Stimulated activated naive CD8-positive, alpha-beta T cell treated with anti-CD3 and anti-CD28 coated beads, Interleukin-15, amount 100 ng/mL, for 72 hours (primary cell): ENCODE measurements at places on chromosomes 16 and 17.
A peak's percentile ranks its signal among the peaks of the same experiment; 100 is the strongest.

- peak; percentile 39 for DNase-seq
Measured at GRCh38 chr17:74780443-74781238, 4.5 kb upstream of the NAT9 start.

GRCh38 chr17:6043405-6043804 is 26.8 kb upstream of the WSCD1 start:
- DNase-seq = no peak

DNA sequence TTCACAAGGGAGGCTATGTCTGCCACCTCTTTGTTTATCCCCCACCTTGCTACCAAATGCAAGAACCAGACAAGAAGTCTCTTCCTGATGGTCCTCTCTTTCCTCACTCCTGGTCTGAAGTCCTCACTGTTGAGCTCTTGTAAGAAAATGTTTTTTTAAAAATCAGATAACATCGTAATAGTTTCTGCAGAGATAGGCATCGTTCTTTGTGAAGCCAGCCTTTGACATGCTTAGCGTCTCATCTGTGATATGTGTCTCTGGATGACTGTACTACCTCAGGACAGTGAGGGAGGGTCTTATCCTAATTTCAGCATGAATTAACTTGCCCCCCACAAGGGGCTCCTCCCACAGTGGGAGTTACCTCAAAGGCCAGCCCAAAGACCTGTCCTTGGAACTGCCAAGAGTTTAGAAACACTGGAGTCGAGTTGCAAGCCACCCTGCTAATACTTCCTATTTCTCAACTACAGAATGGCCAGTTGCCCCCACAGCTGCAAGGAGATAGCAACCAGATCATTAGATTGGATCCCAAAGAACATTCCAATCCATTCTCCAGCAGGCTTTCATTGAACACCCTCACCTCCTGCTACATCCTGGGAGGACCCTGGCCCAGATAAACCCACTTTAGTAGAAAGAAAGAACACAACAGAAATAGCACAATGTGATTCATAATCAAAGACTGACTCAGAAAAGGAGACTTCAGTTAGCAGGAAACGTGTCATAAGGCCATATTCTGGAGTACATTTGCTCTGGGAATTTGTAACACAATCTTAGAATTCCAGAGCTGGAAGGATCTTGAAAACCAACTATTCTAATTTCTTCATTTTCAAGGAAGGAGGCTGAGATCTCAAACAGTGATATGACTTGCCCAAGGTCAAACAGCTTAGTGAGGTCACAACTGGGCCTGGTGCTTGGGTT is 151.0 kb downstream of the IRX3 start:
- DNase-seq = no peak

GRCh38 chr16:64919141-64919540 is 202.7 kb downstream of the CDH11 start:
- no peak for DNase-seq

DNA sequence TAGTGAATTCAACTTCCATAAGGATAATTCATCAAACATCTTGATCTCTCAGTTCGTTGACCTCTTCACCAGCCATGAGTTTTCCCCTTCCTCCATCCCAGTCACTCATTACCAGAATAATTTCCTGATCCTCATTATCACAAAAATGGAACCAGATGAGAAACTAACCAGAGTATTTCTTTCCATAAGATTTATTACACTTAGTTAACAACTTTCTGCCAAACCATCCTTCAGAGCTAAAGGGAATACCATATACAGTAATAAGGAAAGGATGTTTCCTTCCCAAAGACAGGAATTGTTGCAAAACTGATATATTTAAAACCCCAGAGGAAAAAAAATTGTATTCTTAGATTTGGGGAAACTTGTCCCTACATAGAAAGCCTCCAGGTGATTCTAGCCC is 8.6 kb downstream of the KRTAP29-1 start:
- no peak for DNase-seq

GRCh38 chr16:68250951-68251350 is 5.8 kb downstream of the PLA2G15 start:
- no peak for DNase-seq

- DNase-seq = peak; percentile 36
Measured at GRCh38 chr16:20901436-20902112, 1.0 kb downstream of the LYRM1 start.

- DNase-seq = no peak
Measured at GRCh38 chr16:78553268-78554039, 454.0 kb downstream of the WWOX start.

DNA sequence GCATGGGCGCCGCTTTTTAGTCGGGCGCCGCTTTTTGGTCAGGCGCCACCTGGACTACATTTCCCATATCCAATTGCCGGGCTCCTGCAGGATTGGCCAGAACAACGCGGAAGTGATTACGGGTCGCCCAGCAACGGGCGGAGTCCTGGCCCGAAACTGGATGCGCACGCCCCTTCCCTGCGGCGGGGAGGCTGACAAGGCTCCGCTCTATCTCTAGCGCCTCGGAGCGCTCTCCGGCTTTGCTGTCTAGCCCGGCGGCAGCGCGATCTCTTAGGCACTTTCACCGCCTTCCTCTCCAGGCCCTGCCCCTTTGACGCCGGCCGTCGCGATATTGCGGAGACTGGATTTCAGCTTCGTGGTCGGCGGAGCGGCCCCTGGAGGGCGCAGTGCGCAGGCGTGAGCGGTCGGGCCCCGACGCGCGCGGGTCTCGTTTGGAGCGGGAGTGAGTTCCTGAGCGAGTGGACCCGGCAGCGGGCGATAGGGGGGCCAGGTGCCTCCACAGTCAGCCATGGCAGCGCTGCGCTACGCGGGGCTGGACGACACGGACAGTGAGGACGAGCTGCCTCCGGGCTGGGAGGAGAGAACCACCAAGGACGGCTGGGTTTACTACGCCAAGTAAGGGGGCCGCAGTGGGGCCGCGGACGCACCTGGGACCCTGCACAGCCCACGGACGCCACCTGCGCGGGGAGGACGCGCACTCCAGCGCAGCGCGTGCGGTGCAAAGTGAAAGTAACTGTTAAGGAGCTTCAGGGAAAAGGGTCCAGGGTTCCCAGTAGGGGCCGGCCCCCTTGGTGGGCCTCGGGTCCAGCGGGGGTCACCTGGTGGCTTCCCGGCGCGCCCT is at the start of gene WWOX:
Gene WWOX (plus strand): TSS at position 384 of the 841 bp plus-strand sequence.
- DNase-seq = peak; percentile 98

- no peak for DNase-seq
Measured at GRCh38 chr17:74117087-74117698, 86.3 kb upstream of the RPL38 start.

DNA sequence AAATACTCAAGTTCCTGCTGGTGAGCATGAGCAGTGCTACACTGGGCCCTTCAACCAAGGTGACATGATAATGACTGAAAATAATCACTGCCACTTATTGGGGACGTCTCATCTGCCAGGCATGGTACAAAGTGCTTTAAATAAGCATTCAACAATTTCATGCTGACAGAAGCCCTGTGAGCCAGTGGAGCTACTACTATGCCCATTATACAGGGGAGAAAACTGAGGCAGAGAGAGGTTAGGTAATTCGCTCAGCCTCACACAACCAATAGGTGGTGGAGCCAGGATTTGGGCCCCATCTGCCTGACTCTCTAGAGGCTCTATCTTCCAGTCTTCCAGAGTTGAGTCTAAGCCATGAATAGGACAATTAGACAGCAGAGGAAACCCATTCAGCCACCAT is 30.3 kb upstream of the STH start:
- DNase-seq = no peak

GRCh38 chr17:11871773-11872172 is 125.5 kb downstream of the ZNF18 start:
- no peak for DNase-seq

GRCh38 chr17:28402224-28402630 is 3.8 kb downstream of the SLC46A1 start:
- no peak for DNase-seq

DNA sequence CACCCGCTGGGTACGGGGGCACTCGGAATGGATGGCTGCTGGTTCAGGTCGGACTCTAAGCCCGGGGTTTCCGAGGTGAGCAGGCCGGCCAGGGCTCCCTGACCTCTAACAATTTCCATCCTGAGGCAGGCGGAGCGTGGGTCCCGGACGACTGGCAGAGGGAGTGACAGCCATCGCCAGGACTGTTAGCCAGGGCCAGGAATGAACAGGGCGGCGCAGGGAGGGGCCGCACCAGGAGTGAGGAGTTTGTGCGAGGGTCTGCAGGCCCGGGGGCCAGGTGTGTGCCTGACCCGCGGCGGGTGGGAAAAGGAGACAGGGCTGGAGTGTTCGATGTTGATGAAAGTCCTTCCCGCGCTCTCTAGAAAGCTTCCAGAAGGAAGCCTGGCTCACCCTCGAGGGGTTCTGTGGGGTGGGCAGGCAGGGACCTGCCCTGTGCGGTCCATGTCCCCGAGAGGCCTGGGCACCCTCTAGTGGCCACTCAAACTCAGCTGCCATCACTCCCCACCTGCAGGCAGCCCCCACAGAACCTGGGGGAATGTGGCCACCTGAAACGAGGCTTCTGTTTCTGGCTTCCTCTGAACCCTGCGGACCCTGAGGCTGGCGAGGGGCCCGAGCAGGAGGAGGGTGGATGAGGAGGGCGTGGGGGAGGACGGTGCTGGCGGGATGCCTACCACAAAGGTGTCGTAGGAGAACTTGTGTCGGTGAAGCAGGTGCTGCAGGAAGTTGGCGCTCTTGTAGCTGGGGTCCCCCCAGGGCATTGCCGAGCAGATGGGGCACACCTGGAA is 8.2 kb downstream of the RNF166 start:
- no peak for DNase-seq

DNA sequence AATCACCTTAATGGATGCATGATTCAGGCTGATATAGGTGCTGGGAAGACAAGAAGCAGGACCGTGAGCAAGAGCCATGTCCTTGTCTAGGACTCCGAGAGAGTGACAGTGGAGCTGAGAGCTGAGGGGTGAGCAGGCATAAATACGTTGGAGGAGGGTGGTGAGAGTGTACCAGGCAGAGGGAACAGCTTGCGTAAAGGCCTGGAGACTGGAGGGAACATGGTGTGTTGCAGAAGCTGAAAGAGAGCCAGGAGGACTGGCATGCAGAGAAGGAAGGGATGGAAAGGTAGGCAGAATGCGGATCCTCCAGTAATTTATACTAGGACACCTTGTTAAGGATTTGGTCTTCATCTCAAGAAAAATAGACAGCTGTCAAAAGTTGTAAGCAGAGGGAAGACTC is 653.2 kb downstream of the HS3ST4 start:
- DNase-seq = no peak

GRCh38 chr17:17309356-17309755 is 6.2 kb downstream of the NT5M start:
- no peak for DNase-seq

- DNase-seq = peak; percentile 91
Measured at GRCh38 chr16:68040506-68041288, 17.6 kb downstream of the DUS2 start.

DNA sequence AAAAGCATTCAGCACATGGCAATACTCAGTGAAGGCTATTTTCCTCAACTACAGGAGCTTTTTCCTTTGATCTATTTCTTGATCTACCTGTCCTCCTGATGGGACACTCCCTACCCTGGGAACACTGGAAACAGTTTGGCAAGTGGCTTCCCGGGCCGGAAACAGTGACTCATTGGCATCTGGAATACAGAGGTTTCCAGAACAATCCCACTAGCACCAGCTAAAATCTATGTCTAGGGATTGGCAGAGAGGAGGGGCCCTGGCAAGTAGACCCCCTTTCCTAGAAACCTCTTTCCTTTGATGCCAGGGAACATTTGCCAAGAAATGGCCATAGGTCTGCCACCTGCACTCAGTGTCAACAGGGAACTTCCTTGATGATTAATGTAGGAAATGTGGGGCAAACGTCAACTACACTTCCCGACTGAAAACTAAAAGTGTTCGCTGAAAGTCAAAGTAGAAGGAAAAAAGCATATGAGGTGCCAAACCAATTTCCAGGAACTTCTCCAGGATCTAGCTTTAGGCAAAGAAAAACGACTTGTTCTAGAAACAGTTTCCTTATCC is 30.4 kb upstream of the FBXW10B start:
- no peak for DNase-seq

DNA sequence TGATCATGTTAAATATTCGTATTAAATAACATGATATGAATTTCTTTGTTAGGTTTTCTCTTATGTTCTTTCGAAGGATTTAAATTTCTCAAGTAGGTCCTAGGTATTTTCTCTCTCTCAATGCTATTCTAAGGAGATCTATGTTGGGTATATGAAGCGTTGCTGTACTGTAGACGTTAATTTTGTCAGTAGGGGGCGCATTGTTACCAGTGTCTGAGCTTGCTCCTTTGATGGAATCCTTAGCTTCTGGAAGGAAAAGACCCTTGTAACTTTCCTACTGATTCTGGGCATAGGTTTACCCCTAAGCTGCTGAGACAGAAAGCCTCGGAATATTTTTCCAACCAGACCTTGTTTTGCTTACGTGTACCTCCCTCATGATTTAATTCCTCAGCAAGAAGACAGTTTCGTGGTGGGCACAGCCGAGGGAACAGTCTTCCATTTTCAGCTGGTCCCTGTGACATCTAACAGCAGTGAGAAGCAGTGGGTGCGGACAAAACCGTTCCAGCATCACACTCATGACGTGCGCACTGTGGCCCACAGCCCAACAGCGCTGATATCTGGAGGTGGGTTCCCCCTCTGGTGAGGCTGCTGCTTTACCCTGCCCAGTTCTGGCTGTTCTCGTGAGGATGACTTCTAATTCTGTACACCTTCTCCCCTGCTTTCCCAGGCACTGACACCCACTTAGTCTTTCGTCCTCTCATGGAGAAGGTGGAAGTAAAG is 17.9 kb downstream of the UTP4 start:
- peak; percentile 33 for DNase-seq

GRCh38 chr16:54356391-54356790 is 69.8 kb upstream of the IRX3 start:
- DNase-seq = no peak

DNA sequence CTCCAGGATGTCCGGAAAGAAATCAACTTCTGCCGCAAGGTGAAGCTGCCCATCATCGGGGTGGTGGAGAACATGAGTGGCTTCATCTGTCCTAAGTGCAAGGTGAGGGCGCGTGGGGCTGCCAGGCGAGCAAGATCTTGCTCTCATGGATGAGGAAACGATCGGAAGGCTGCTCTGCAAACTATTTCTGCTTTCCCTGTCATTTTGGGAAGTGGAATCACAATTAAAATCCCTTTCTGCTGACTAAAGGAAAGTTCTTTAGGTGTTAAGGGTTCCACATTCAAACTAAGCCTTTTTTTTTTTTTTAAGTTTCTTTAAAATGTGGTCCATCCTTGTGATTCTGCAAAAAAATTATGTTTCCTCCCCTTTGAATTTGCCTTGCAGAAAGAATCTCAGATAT is 17.7 kb downstream of the NUBP1 start:
- no peak for DNase-seq

DNA sequence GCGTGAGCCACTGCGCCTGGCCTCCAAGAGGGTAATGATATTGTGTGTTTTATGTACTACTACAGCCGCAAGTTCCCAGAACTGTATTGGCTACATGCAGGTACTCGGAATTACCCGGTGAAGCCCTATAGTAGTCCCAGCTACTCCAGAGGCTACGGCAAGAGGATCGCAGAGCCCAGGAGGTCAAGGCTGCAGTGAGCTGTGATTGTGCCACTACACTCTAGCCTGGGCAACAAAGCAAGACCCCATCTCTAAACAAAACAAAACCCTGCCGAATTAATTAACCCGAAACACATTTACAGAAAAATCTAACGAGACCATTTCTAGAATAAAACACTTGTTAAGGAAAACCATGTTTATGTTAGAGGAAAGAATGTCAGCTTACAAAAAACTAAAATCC is 2.2 kb upstream of the USP22 start:
- no peak for DNase-seq
